HL-60 (cell line): ENCODE measurements at places on chromosomes 7 and 10.

- DNase-seq, result no peak
Observed at GRCh38 chr7:2838873-2839578, 5.1 kb downstream of the GNA12 start.

DNA sequence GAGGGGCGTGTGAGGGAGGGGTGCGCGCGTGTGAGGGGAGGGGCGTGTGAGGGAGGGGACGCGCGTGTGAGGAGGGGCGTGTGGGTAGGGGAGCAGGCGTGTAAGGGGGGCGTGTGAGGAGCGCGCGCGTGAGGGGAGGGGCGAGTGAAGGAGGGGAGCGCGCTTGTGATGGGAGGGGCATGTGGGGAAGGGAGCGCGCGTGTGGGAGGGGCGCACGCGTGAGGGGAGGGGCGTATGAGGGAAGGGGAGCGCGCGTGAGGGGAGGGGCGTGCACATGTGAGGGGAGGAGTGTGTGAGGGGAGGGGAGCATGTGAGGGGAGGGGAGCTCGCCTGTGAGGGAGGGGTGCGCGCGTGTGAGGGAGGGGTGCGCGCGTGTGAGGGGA lies 19.1 kb downstream of the MXI1 start:
- DNase-seq, result peak; percentile 89

GRCh38 chr7:155585951-155586350 lies 39.6 kb upstream of the CNPY1 start:
- peak; percentile 70 for DNase-seq

GRCh38 chr7:127536394-127536691 lies 49.1 kb downstream of the GCC1 start:
- DNase-seq, result no peak

GRCh38 chr7:114293289-114294012 lies 121.2 kb upstream of the FOXP2 start:
- peak; percentile 5 for DNase-seq

DNA sequence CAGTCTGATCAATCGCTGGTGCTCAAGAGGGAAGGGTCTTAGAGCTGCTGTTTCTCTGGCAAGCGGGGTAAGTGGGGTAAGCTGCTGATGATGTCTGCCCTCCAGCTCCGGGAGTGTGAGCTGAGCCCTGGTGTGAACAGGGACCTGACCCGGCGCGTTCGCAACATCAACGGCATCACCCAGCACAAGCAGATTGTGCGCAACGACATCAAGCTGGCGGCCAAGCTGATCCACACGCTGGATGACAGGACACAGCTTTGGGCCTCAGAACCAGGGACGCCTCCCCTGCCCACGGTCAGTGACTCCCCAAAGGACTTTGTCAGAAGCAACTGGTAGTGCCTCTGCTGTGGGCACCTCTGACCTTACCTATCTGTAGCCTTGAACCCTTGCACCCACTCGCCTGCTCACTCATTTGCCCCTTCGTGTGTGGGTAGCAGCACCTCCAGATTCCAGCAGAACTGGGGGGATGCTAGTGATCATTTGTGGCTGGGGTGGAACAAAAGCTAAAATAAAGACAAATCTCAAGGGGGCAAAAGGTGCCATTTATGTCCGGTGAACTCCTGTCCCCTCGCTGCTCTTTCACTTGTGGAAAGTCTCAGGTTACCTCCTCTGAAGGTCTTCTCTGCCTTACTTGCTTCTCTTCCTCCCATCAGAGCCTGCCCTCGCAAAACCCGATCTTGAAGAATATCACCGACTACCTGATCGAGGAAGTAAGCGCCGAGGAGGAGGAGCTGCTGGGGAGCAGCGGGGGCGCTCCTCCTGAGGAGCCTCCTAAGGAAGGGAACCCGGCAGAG lies 3.2 kb downstream of the UFSP1 start:
- no peak for DNase-seq

DNA sequence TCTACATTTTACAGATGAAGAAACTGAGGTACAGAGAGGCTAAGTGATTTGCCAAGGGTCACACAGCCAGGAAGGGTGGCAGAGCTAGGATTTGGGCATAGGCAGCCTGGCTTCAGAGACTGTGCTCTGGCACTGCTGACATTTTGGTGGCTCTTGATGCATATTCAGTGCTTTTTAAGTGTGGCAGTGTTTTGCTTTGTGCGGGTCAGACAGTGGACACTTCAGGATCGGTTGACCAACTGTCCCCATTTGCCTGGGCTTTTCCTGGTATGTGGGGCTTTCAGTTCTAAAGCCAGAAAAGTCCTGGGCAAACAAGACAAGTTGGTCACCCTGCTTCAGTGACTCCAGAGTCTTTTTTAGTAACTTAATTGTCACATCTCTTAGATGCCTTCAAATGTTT lies 35.0 kb downstream of the SUFU start:
- DNase-seq, result no peak

DNA sequence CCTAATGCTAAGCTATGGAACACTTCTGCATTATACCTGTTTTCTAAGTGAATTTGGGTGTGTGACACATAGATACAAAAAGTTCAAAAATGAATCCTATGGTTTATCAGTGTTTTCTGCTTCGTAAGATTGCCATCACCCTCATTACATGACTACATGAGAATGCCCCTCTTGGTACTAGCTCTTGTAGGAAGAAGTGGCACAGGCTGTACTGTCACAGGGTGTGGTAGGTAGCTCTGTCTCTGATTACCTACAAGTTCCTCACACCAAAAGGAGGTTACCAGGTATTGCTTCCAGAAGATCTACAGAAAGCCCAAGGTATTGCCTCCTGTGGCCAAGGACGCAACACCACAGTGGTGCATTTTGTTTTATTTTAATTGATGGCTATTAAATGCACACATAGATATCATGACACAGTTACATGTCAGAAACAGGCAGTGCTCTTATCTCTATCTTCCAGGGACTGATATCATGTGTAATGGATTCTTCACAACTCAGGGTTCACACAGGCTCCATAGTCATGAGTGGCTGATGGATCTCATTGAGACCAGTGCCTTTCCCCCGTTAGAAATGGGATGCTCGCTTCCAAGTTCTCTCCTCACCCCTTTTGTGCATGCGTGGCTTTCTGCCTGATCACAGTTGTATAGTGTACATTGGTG lies 6.6 kb downstream of the OPTN start:
- DNase-seq, result no peak

- no peak for DNase-seq
Observed at GRCh38 chr10:50467209-50467608, 156.5 kb downstream of the SGMS1 start.

DNA sequence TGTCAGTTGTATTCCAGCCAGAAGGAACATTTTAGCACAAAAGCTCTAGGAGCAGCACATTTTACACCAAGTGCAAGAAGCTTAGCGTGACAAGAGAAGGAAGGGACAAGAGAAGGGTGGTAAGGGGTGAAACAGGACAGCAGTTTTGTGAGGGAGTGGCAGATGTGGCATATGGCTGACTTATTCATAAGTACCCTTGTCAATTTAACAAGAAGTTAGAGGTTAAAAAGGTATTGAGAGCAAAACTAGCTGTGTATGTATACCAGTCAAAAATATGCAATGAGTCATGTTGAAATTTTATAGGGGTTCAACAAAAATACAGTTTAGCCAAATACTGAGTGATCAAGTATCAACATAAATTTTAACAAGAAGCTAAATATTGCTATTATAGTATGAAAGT lies 561.5 kb upstream of the POT1 start:
- DNase-seq, result no peak

DNA sequence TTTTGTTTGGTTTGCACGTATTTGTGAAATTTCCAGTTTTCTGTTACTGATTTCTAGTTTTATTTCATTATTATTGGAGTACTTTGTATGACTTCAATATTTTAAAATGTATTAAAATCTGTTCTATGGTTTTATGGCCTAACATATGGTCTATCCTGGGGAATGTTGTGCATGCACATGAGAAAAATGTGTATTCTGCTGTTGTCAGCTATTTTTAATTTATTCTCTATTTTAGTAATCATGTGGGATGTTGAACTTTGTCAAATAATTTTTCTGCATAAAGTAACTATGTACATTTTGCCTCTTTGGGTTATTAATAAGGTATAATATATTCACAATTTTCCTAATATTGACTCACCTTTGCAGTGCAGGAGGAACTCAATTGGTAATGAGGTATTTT lies 46.7 kb downstream of the EBLN1 start:
- no peak for DNase-seq

DNA sequence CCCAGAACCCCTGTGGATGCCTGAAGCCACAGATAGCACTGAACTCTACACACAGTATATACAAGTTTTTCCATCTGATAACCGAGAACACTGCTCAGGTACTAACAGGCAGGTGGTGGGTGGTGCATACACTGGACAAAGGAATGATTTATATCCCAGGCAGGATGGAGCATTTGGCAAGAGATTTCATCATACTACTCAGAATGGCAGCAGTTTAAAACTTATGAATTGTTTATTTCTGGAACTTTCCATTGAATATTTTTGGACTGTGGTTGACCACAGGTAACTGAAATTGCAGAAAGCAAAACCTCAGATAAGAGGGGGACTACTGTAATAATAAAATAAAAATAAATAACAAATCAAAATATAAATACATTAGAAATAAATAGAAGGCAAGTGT lies 10.9 kb upstream of the KCNMA1 start:
- no peak for DNase-seq

GRCh38 chr7:96097835-96098234 lies 224.1 kb downstream of the SLC25A13 start:
- DNase-seq, result no peak

DNA sequence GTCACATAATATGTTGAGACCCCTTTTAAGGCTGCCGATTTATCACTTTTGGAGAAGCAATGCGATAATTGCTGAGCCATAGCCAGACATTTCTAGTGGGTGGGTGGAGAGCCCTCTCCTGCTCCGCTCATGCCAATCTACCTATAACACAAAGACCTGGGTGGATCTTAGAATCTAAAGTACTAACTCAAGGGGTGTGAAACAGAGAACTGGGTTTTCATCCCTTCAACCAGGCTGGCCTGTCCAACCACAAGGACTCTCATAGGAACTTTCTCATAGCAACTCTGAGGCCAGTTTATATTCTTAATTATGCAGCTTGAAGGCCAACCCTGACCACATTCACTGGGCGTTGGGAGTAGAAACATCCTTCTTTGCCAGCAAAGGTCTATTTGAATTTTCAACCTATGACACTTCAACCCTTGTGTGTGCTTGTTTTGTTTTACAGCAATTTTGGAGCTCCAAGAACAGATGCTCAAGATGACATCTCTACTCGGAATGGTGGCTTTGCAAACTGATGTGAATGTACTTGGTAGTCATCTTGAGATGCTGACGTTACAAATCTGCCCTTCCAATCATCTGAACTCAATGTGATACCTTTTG lies 1198.2 kb upstream of the AUTS2 start:
- no peak for DNase-seq

- DNase-seq, result no peak
Observed at GRCh38 chr7:151404216-151405011, 5.4 kb downstream of the WDR86 start.

GRCh38 chr7:151175047-151175792 lies 7.7 kb upstream of the GBX1 start:
- no peak for DNase-seq

DNA sequence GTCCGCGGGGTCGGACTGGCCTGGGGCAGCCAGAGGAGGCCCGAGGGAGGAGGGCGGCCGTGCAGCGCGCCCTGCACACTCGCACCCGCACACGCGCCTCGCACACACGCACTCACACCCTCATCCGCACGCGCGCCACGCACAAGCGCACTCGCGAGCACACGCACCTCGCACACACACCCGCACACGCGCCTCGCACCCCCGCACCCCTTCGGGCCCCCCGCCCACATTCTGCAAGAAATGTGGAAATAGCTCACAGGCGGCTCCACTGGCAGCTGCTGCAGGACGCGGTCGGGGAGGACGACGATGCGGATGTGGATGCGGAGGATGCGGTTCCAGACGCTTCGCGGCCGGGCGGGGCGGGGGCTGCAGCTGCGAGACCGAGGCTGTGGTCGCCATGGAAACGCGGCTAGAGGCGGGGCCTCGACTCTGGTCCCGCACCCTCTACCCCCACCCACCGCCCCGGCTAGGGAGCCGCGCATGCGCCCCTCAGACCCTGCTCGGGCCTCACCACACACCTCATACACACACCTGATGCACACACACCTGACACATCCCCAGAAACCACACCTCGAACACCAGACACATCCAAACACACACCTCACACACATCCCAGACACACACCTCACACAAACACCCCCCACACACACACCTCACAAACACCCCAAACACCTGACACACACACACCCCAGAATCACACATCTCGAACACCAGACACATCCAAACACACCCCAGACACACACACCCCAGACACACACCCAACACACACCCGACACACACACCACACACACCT lies at the start of gene CALY:
CALY (minus strand) TSS at position 320 of the 793 bp plus-strand sequence. CDS start 7,907 bp downstream, outside the sequence.
- no peak for DNase-seq

- no peak for DNase-seq
Observed at GRCh38 chr7:24980534-24981170, 674 bp upstream of the OSBPL3 start.

DNA sequence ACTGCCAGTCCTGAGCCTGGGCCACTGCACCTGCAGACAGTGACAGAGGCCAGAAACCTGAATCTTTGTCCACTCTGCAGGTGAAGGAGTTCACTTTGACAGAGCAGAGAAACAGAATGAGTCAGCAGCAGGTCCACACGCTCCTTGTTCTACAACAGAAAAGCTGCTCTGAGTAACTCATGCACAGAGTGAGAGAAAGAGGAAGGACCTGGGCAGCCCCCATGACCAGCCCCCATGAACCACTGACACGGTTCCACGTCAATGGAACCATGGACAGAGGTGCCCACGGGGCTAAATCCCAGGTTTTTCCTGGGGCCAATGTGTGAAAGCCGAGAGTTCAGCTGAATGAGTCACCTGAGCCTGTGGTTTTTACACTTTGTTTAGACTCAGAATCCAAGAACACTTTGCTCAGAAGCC lies 40.8 kb upstream of the CTBP2 start:
- DNase-seq, result no peak

DNA sequence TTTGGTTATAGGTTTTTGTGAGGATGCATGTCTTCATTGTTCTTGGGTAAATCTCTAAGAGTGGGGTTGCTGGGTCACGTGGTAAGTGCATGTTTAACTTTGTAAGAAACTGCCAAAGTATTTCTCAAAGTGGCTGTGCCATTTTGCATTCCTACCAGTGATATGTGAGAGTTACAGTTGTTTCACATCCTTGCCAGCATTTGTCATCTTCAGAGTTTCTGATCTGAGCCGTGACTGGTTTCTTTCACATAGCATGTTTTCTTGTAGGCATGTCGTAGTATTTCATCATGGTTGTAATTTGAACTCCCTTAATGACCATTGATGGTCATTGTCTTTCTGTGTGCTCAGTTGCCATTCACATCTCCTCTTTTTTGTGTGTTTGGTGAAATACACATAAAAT lies 286.0 kb downstream of the RNLS start:
- no peak for DNase-seq

- DNase-seq, result peak; percentile 2
Observed at GRCh38 chr10:121974019-121974534, 940 bp downstream of the NSMCE4A start.

GRCh38 chr10:48556713-48557112 lies 48.2 kb downstream of the ARHGAP22 start:
- no peak for DNase-seq

DNA sequence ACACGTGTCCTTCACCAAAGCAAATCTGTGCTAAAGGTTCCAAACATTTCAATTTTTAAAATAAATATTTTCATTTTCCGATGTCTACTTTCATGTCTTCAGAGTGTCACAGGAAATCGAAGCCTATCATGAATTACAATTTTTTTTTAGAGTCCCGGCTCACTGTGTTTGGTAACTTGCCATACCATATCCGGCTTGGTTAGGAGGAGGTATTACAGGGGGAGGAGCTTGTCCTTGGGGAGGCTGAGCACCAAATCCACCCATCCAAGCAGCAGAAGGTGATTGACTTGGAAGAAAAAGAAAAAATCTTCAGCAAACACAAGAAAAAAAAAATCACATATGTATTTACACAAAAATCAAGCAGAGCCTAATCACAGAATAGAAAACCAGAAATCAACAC lies 21.3 kb downstream of the TIAL1 start:
- no peak for DNase-seq
